ENCODE measurements at places on chromosomes 12 and 14.

- DNase-seq: no peak
- H3K4me3 ChIP-seq: no peak overlapping the region
- peaks cover 38% of the 10 kb centered on the region for H3K36me3 ChIP-seq
- no peaks in the 10 kb centered on the region for H3K27me3 ChIP-seq
Measured at GRCh38 chr14:21399311-21399870, 15.6 kb upstream of the SUPT16H start.

DNA sequence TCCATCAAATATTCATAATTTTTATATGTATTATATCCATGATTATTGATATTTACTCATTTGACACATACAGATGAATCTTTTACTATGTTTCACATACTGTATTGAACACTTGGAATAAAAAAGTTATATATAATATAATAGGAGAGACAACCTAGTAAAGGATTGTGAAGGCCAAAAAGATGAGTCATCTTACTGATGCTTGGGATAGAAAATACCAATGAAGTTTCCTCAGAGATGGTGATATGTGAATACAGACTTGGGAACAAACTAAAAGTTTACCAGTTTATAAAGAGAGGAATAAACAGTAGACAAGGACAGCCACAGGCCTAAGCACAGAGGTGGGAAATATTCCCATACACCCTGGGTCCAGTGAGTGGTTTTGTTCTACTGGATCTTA is 743.9 kb upstream of the FLRT2 start:
- H3K4me1 ChIP-seq: no peaks in the 10 kb centered on the region
- H3K36me3 ChIP-seq: no peaks in the 10 kb centered on the region
- no peak overlapping the region for H3K27ac ChIP-seq
- no peak overlapping the region for H3K4me3 ChIP-seq
- H3K27me3 ChIP-seq: no peaks in the 10 kb centered on the region

DNA sequence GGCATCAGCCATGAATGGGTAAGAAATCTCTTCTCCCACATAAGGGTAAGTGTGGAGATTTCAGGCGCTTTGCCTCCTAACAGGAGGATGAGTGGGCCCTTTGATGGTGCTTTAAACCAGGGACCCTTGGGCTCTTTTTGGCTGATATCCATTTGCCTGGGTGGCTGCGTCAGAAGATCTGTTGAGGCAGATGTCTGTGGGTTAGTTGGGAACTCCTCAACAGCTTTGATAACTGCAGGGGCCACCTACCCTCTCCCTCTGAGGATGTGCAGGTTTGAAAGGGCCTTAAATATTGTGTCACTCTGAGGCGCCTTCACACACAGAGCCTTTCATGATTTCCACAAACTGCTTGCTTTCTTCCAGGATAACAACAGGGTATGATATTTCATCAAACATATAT is 210.7 kb downstream of the PPM1H start:
- H3K4me1 ChIP-seq: peaks cover 3% of the 10 kb centered on the region
- no peak for DNase-seq
- no peak overlapping the region for H3K27ac ChIP-seq
- H3K4me3 ChIP-seq: no peak overlapping the region

GRCh38 chr14:58637391-58638230 is at the start of gene DACT1:
Gene DACT1, plus strand, starts transcription at chr14:58637962. Its CDS starts 241 bp downstream, at chr14:58638203.
- H3K36me3 ChIP-seq: no peaks in the 10 kb centered on the region
- H3K27me3 ChIP-seq: peaks cover 53% of the 10 kb centered on the region
- H3K27ac ChIP-seq: no peak within 1 kb of the TSS
- peak within 1 kb of the TSS; percentile 83 for H3K4me3 ChIP-seq
- peak; percentile 60 for DNase-seq

DNA sequence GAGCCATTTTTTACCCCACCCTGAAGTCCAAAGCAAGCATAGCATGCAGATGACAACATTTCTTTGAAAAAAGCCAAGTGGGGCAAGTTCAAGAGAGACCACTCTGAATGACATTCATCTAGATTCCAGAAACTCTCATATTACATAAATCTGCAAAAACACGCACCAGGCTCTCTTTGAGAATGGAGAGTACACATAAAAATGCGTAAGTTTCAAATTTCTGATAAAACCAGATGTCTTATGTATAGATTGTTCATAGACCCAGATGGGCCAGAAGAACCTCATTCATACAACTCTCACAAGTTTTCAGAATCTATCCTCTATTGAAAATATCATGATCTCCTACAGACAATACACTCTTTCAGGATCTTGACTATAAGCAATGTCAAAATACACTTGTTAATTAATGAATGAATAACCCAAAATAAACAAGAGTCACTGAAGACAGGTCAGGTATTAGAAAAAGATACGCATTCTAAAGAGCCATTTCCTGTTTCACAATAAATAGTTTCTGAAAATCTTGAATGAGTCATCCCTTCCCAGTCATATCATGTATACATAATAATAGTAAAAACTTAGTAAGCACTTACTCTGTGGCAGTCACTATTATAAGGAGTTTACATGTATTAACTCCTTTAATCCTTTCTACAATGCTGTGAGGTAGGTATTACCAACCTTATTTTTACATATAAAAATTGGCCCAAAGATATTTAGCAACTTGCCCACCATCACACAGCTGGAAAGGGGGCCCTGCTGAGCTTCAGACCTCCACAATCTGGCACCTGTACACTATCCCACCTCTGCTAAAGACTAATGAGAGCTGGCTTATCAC is 72.0 kb downstream of the PPP2R5E start:
- H3K27me3 ChIP-seq: no peaks in the 10 kb centered on the region
- peak overlapping the region; percentile 58 for H3K27ac ChIP-seq
- no peak for DNase-seq
- H3K4me1 ChIP-seq: peaks cover 34% of the 10 kb centered on the region

GRCh38 chr14:91284146-91284790 is 39.8 kb upstream of the GPR68 start:
- H3K36me3 ChIP-seq: peaks cover 44% of the 10 kb centered on the region
- H3K4me3 ChIP-seq: no peak overlapping the region
- DNase-seq: no peak
- H3K27ac ChIP-seq: peak overlapping the region; percentile 81
- no peaks in the 10 kb centered on the region for H3K27me3 ChIP-seq
- peaks cover 23% of the 10 kb centered on the region for H3K4me1 ChIP-seq

Data from activated naive CD8-positive, alpha-beta T cell treated with anti-CD3 and anti-CD28 coated beads, Interleukin-2, amount 10 ng/mL, durations not matched to agents 7 days and 5 days (primary cell).